Keratinocyte (primary cell): ENCODE measurements at places on chromosomes 11 and 22.

DNA sequence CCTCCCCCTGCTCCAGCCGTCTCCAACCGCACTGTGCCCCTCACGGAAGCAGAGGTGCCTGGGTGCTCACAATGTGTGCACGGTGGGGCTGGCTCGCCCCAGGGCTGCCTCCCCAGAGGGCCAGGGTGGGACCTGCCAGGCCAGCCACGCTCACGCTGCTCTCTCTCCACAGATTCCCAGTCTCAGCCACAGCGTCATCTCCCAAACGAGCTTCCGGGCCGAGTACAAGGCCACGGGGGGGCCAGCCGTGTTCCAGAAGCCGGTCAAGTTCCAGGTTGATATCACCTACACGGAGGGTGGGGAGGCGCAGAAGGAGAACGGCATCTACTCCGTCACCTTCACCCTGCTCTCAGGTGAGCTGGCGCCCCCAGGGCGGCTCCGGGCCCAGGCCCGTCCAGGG is 30.4 kb downstream of the MOB2 start:
- no peak for DNase-seq

GRCh38 chr11:125308246-125308645 is 143.7 kb downstream of the PKNOX2 start:
- no peak for DNase-seq

GRCh38 chr11:1113405-1114201 is 38.9 kb downstream of the MUC2 start:
- no peak for DNase-seq

- no peak for DNase-seq
These were observed 175.8 kb upstream of the BDNF start for GRCh38 chr11:27875831-27876775.

DNA sequence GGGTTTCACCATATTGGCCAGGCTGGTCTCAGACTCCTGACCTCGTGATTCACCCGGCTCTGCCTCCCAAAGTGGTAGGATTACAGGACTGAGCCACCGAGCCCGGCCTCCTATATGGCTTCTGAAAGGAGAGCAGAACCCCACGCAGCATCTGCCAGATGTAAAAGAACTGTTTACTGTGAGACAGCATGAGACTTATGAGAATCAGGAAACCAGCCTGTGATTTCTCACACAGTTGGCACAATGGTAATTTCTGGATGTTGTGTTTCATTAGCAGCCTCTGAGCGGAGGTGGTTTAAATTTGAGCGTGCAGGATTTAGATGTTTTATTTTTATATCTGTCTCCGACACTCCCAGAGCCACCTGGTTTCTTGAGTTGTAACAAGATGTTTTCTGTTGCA is 33.8 kb downstream of the CEP164 start:
- DNase-seq, result no peak

- no peak for DNase-seq
These were observed 34.3 kb upstream of the CSTF3 start for GRCh38 chr11:33195462-33196173.

DNA sequence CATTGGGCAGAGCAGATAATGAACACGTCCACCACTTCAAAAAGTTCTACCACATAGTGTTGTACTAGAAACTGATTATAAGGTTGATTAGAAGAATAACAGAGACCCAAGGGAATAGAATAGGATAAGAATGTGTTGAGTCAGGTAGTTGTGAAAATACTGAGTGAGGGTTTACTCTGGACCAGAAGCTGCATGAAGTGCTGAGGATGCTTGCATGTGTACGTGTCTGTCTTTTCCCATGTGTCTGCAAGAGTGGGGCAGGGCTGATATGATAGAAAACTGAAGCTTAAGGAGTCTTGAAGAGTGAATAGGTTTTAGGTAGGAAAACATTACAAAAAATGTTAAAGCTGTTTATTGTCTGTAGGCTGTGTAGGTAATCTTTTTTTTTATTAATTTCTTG is 20.6 kb downstream of the TRPC6 start:
- no peak for DNase-seq

DNA sequence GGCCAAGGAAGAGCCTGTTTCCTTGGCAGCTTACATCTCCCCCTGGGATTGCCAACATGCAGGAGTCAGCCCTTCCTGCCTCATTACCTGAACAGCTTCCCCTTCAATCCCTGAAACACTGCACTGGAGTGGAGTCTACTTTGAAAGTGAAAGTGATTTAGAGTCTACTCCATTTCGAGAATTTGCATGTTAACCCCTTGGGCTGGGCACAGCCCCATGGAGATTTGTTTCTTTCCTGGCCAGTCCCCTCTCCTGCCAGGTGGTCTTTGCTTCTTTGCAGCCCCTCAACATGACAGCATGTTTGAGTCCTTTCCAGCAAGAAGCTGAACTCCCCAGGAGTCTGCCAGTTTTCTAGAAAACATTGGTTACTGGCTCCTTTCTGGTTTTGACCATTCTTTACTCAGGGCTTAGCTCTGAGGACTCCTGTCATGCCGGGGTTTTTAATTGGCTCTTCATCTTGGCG is 59.9 kb downstream of the TRAF6 start:
- no peak for DNase-seq

DNA sequence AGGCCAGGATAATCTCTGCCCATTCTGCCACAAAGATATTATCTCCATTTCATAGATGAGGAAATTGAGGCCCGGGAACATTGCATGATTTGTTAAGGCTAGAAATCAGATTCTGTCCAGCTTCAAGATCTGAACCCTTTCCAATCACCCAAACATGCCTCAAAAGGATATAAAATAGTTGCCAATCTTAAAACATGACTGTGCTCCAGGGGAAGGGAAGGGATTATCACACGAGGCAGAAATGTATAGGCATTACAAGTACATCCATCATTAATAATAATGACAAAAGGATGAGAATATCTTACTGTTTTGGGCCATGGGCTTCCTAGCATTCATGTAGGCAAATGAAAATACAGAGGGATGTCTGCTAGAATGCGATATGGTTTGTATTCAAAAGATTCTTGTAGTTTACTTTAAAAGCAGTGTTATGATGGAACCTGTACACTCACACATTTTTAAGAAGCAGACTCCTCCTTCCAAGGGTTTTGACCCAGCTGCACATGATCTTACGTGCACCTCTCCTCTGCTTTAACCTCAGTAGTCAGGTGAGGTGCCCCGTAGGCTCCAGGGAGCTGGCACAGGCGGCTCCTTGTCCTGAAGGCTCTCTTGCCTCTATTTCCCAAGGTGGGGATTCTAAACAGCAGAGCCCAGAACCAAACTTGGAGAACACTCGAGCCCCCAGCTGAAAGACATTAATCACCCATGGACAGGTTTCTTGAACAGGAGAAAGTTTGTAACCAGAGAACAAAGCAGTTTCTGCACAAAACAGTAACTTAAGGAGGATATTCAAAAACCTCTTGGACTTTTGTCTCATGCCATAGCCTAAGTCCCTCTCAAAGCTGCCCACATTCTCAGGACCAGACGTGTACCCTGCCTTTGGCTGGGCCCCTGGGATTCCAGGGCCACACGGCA is 36.0 kb downstream of the PARVA start:
- no peak for DNase-seq

DNA sequence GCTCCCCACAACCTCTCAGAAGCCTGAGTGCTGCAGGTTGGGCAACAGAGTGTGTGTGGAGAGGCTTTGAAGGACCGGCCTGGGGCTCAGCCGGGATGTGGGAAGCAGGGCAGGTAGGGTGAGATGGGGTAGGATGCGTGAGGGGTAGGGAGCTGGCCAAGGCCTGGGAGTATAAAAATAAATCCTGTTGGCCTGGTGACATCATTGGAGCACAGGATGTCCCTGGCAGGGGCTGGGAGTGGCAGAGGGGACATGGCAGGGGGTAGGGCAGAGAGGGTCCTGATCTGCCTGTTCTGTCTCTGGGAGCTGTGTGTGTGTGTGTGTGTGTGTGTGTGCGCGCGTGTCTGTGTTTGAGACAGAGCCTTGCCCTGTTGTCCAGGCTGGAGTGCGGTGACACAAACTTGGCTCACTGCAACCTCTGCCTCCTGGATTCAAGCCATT is 28.6 kb downstream of the TEF start:
- no peak for DNase-seq

DNA sequence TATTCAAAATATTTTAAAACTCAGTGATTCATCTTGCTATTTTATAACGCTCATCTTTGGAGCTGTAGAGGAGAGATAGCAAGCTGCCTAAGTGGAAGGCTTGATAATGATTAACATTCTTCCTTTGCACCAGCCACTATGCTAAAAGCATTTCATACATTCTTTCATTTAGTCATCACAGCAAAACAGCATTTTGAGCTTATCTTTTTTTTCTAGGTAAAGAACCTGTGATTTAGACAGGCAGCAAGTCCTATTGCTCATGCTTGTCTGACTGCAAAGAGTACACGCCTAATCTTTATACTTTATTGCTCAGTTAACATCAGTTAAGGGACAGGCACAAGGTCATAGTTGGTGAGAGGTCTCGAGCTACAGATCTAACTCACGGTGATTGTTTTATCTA is 713.1 kb upstream of the ARHGAP42 start:
- DNase-seq, result no peak

DNA sequence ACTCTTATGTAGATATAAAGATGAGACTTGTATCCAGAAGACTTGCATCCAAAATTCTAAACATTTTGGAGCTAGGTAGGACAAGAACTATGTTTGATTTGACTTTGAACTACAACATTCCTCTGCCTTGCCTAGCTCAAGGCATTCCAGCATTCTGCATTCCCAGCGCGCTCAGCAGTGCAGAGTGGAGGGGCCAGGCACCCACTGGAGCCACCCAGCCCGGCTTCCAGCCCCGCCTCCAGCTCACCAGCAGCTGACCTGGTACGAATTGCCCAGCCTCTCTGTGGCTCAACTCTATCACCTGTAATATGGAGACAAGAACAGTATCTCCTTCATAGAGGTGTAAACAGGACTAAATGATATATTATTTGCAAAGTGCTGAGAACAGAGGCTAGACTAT is 28.8 kb downstream of the PRDM10 start:
- no peak for DNase-seq

- DNase-seq, result no peak
These were observed 10.8 kb upstream of the OR51L1 start for GRCh38 chr11:4983841-4984240.

DNA sequence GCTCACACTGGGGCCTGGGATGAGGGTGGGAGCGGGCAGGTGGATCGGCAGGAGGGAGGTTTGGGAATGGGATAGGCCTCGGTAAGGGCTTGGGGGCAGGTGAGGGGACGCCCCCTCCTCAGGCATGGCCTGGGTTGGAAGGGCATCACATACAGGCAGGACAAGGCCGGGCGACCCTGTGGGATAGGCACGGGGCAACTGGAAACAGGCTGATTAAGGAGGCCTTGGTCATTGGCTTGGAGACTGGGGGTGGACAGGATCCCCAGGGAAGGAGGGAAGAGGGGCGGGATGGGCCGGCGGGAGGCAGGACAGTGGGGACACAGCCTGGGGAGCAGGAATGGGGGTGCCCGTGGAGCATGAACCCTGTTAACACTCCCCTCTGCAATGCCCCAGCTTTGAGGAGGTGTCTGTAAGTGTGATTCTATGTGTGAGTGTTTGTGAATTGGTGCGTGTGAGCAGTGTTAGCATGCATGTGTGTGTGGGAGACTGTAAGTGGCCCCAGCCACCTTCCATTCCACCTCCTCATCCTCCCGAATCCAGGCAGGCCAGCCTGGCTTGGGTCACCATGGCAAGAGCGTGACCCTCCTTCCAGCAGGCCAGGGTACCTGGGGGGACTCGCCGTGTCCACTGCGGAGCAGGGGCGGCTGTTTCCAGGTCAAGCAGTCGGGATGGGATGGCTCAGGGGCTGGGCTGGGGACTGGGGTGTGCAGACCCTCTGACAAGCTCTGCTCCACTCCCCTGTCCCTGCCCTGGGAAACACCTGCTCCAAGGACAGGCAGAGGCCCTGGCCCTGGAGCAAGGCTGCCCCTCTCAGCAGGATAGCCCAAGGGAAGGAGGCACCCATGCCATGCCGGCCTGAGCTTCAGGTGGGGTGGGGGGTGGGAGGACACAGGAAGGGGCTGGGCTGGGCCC is 3.4 kb upstream of the PIM3 start:
- DNase-seq, result no peak

- DNase-seq, result no peak
These were observed 7.5 kb downstream of the HMBS start for GRCh38 chr11:119091966-119092879.

- no peak for DNase-seq
These were observed 70.8 kb upstream of the EIF3D start for GRCh38 chr22:36599771-36600170.

GRCh38 chr11:2209370-2209801 is 37.8 kb upstream of the TH start:
- no peak for DNase-seq
